Anterior cingulate cortex (tissue), 58 donors: ENCODE measurements at places on chromosomes 5 and 9.

DNA sequence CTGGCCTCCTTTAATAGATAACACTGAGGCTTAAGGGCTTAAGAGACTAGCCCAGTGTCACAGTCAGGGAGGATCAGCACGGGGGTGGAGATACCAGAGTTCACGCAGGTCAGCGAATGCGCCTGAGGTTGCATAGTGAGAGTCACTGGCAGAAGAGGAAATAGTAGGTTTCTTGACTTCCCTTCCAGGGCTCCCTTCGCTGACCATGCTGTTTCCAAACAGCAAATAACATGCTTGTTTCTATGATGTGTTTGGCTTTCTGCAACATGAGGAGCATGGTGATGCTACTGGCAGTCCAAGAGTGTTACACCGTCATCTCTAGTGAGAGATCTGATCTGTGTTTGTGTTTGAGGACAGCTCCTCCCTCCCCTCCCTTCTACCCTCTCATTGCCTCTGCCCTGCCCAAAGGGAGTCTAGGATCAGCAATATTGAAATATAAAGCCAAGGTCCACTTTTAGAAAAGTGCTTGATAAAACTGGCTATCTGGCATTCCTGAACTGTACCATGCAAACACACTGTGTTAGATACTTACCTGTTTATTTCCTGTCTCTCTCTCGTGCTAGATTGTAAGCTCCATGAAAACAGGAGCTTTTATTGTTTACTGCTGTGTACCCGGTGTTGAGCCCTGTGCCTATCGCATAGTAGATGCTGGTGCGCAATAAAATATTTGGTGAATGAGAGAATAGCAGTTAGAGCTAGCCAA, 12.3 kb downstream of the TLE4 start:
- DNase-seq, result no peak

GRCh38 chr9:5040730-5041389, 55.8 kb downstream of the JAK2 start:
- no peak for DNase-seq

GRCh38 chr5:84706678-84707641, 322.3 kb upstream of the EDIL3 start:
- no peak for DNase-seq

- no peak for DNase-seq
Observed at GRCh38 chr9:2919347-2919746, 75.5 kb upstream of the PUM3 start.

DNA sequence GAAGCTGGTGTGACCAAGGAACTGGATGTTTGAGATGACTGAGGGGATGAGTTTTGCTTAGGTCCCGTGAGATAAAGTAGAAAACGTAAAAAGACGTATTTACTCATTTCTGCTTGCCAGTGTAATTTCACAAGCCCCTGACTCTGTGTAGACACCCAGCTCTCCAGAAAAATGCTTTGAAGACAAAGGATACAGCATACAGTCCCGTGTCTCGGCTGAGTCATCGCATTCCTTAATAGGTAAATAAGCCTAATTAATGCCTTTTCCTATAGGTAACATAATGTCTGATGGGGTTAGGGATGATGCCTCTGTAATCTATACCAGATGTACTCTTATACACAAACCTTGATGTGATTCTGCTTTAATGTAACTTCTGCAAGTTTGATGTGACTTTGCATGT, 20.2 kb downstream of the S100Z start:
- DNase-seq, result no peak

GRCh38 chr5:114208120-114208519, 153.8 kb upstream of the KCNN2 start:
- no peak for DNase-seq

GRCh38 chr5:157859227-157859575, 256 bp upstream of the CLINT1 start:
- DNase-seq, result no peak

DNA sequence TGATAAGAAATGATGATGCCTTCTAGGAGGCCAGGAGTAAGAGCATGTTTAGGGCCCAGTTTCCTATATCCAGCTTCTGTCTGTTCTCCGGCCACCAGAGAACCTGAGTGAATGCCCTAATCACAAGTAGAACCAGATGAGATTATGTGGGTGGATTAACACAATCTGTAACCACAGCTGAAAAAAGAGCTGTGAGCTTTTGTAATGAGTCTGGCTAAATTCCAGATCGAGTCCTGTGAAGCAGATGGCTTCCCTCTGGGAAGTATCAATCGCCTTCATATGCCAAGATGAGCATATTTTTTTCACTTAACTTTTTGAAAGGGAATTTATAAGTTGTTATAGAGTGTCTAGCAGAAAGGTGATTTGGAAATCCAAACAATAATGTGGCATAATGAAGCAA, 99.8 kb downstream of the NNT start:
- peak; percentile 9 for DNase-seq

DNA sequence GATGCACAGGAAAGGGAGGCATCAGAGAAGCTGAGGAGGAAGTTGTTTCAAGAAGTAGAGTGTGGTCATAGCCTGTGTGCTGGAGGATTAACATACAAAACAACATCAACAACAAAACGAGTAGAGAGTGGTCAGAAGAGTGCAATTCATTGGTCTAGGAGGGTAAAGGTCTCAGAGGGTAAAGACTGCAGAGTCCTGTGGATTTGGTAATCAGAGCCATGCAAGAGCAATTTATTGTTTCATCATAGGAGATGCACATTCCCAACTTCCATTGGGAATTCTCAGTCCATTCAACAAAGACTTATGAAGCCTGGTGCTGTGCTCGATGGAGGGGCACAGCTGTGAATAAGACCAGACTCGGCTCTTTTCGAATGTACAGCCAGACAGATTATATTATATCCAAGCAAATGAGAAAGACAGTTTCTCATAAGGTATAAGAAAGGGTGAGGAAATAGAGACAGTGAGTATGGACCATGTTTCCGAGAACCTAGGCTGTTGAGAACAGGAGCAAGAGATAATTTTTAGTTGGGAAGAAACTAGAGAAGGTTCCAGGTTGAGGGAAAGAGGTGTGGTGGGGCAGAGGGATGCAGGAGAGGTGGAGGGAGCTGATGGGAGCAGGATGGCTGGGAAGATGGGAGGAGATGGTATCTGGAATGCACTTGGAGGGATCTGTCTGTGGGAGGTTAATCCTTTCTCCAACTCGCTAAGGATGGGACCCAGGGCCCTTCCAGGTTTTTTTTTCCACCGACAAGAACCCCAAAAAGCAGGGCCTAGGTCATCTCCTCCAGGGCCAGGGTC, 7.9 kb upstream of the MYORG start:
- no peak for DNase-seq

- no peak for DNase-seq
Observed at GRCh38 chr5:88664645-88665044, 218.3 kb downstream of the MEF2C start.

GRCh38 chr9:109478051-109478563, 20.0 kb downstream of the PTPN3 start:
- DNase-seq, result no peak

DNA sequence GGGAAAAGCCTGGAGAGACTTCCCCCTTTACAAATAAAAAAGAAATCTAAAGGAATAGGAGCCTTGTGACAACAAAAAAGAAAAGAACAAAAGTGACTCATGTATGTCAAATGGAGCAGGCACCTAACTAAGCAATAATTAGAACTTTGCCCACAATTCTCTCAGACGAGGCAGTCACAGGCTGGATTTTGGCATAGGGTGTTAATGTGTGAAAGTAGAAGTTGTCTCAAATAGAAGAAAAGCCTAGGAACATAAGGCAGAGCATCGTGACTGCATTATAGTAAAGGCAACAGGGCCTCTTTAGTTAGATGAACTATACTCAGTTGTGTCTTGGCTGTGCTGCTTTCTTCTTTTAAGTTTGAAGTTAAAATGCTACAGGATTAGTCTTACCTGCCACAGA, 219.9 kb upstream of the TMEM161B start:
- DNase-seq, result no peak

DNA sequence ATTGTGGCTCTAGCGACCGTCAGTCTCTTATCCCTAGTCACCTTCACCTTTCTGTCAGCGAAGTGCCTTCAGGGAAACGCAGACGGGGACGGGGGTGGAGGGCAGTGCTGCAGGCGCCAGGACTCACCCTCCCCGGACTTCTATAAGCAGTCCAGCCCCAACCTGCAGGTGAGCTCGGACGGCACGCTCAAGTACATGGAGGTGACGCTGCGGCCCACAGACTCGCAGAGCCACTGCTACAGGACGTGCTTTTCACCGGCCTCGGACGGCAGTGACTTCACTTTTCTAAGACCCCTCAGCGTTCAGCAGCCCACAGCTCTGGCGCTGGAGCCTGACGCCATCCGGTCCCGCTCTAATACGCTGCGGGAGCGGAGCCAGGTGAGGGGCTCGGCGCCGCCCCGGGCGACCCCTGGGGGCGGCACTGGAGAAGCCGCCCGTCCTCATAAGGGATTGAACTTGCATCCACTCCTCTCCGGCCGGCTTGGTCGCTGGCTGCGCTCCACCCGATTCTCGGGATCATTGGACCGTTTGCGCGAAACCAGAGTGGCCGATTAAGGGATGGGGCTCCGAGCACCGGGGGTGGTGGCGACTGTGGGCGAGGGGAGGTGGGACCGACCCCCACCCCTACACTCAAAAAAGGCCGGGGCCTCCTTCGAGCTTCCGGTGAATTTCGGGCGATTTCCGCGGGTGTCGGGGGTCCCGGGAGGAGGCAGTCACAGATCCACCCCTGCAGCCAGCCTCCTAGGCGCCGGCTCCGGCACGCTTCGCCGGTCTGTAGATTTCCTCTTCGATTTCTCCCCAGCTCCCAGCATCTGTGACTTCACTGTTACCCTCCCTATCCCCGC, 2.7 kb downstream of the PCDHGC5 start:
- no peak for DNase-seq

DNA sequence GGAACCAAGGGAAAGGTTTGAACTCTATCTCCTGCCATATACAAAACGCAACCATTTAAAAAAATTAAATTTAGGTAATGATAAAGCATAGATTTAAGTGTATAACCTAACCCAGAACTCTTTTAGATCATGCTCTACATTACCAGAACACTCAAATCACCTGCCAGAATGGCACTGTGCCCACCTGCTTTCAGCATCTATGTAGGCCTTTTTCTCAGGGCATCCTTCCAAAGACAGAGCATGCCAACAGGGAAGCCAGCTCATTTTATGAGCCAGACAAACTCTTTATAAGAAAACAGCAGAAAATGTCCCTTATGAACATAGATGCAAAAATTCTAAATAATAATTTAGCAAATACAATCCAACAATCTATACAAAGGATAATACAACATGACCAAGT, 47.9 kb upstream of the SMAD5 start:
- DNase-seq, result no peak

- DNase-seq, result no peak
Observed at GRCh38 chr5:135694012-135694411, 115.2 kb upstream of the CXCL14 start.

DNA sequence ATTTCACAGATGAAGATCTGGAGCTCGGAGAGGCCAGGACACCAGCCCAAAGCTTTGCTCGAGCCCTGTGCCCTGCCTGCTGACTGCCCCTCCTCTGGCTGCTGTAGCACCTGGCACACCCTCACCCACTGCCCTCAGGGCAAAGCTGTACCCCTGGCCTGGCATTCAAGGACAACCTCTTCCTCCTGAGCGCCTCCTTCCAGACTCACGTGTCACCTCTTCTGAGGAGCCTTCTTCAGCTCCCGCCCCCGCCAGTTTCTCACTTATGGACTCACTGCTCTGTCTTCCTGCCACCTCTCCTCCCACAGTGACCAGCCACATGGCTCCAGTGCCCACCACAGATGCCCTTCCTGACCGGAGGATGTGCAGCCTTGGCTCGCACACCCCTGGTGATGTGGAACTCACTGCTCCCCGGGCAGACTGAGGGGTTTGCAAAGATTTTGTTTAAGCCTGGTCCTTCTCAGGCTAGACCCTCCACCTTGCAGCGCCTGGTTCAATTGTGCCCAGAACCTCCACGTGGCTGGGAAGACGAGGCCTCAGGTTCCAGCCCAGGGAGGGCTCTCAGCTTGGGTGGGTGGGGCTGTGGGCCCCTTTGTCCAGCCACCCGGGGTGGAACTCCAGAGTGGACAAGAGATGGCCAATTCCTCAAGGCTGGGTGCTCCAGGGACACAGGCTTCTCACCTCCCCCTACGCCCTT, 46.6 kb upstream of the PHYKPL start:
- no peak for DNase-seq

- no peak for DNase-seq
Observed at GRCh38 chr5:134437340-134437846, 25.7 kb upstream of the CDKN2AIPNL start.

GRCh38 chr9:22131817-22132216, 122.7 kb upstream of the CDKN2B start:
- no peak for DNase-seq

DNA sequence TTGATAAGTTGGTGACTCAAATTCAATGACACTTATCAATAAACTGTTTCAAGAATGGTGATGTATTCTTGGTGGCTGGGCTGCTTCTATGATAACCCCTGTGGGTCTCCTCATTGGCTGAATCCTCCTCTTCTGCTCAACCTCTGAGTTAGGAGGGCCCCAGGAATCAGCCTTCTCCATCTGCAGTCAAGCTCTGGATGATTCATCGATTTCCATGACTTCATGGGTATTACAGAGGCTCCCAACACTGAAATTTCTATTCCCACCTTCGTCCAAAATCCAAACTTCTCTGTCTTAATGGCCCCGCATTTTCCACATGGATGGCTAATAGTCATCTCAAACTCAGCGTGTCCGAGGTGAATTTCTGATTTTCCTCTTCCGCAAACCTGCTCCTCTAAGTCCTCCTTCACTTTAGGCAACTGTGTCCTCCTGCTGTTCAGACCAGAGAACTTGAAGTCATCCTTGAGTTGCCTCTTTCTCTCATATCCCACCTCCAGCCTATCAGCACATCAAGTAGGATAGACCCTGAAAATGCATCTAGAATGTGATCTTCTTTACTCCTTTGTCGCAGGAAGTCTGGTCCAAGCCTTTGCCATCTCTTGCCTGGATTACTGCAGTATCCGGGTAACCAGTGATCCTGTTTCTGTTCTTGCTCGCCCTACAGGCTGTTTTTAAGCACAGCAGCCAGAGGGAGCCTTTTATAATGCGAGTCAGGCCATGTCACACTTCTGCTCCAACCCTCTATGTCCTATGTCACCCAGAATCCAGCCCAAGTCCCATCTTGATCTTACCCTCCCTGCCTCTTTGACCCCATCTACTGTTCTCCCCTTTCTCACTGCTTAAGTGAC, 41.4 kb upstream of the IL7R start:
- DNase-seq, result no peak

- no peak for DNase-seq
Observed at GRCh38 chr9:116198344-116198743, 44.8 kb downstream of the PAPPA start.

GRCh38 chr9:18188971-18189370, 285.0 kb upstream of the ADAMTSL1 start:
- no peak for DNase-seq
